ENCODE measurements at places on chromosomes 6 and 20. TPM values are rescaled to one million over a fixed set of nuclear protein-coding genes. Genes with fewer than 3 reads are reported as not detected.

Gene C6orf118
- 1.5 TPM for total RNA-seq

Gene IL17F
- total RNA-seq = not detected

Gene HFE
- total RNA-seq = 4.5 TPM

Gene EFCAB8
- total RNA-seq = not detected

Gene OPRM1
- not detected for total RNA-seq

Gene CCN5
- total RNA-seq = not detected

Gene SPATS1
- total RNA-seq = not detected

Gene BPIFA2
- not detected for total RNA-seq

Gene NRSN1
- not detected for total RNA-seq

Gene PHACTR3
- not detected for total RNA-seq

Gene NKX2-2
- total RNA-seq = 0.41 TPM

Gene C6orf58
- not detected for total RNA-seq

Gene REPS1
- 17.4 TPM for total RNA-seq

Gene PDYN
- not detected for total RNA-seq

Gene TRAPPC3L
- total RNA-seq = not detected

Gene SPAG4
- total RNA-seq = 13.6 TPM

Gene CCM2L
- total RNA-seq = not detected

Gene C6orf15
- not detected for total RNA-seq

Gene GPR6
- not detected for total RNA-seq

Gene VSX1
- not detected for total RNA-seq

Gene PNISR
- total RNA-seq = 61.7 TPM

Gene DEFB132
- total RNA-seq = not detected

Gene ZNF165
- total RNA-seq = 0.87 TPM

Gene SLC35D3
- total RNA-seq = not detected

Gene PRRC2A
- total RNA-seq = 90.3 TPM

Gene OXT
- total RNA-seq = not detected

Gene HLA-F
- 16.2 TPM for total RNA-seq

Gene MRAP2
- 0.19 TPM for total RNA-seq

Gene SASH1
- 21.7 TPM for total RNA-seq

Gene SFT2D1
- 38.2 TPM for total RNA-seq

Gene PAK5
- not detected for total RNA-seq

Gene SLC22A7
- total RNA-seq = not detected

Gene MOXD1
- total RNA-seq = 4.1 TPM

Gene C2
- total RNA-seq = not detected

Gene LHFPL5
- total RNA-seq = not detected

Gene BPIFA1
- total RNA-seq = not detected

Gene LPA
- not detected for total RNA-seq

Gene C6orf132
- total RNA-seq = not detected

Gene SIRPD
- not detected for total RNA-seq

Gene BAK1
- 10.7 TPM for total RNA-seq

Gene HLA-DMB
- total RNA-seq = 16.5 TPM

Gene LAMA2
- 2.6 TPM for total RNA-seq

Gene ACTL10
- 9.6 TPM for total RNA-seq

Gene SULF2
- total RNA-seq = 82.7 TPM

Gene LAMA5
- 43.2 TPM for total RNA-seq

Gene SIRPB2
- total RNA-seq = not detected

Gene XKR7
- not detected for total RNA-seq

Gene BPIFB1
- total RNA-seq = 0.24 TPM

Gene ANGPT4
- 0.05 TPM for total RNA-seq

Gene TRIM40
- total RNA-seq = not detected

Gene TCF19
- 32.8 TPM for total RNA-seq

Gene TCEA2
- total RNA-seq = 47.0 TPM

Gene TAB2
- 11.0 TPM for total RNA-seq

Gene TMEM181
- total RNA-seq = 17.7 TPM

Gene PNLDC1
- total RNA-seq = not detected

Gene DNMT3B
- total RNA-seq = 4.1 TPM

Gene LY86
- not detected for total RNA-seq

Gene LRRN4
- total RNA-seq = not detected

Measured in A375 (cell line).